Effector CD4-positive, alpha-beta T cell (primary cell): ENCODE measurements at places on chromosomes 2 and 18.

GRCh38 chr2:233451950-233452349 is 97.7 kb downstream of the DGKD start:
- DNase-seq, result no peak

DNA sequence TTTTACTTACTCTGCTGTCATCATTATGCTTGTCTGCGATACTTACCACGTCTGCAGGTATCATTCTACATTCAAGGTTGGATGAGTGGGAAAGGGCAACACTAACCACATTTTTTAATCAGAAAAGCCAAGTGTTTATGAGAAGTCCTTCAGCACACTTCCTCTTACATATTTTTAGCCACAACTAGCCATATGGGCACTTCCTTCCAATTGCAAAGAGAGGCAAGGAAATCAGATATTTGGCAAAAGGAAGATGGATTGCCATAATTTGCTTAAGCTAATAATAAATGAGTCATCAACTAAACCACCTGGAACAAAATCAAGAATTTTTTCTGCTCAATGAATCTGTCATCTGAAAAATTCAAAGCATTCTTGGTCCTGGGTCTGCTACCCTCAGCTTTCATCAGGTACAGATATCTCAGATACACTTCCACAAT is 16.7 kb upstream of the MRO start:
- no peak for DNase-seq

DNA sequence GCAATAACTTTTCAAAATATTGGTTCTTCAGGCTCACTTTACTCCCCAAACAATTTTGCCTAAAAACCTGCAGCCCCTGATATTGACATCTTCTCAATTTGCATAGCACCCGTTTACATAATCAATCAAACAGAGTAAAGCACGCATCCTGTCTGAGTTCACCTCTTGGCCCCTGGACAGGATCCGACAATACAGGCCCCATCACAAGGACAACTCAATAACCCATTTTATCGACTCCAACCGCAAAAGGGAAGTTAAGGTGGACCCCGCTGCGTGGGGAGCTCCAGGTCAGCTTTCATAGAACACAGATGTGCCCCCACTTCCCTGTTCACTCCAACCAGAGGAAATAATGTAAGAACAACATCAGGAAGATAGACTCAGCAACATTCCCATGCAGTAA is 44.7 kb downstream of the TTC32 start:
- no peak for DNase-seq

DNA sequence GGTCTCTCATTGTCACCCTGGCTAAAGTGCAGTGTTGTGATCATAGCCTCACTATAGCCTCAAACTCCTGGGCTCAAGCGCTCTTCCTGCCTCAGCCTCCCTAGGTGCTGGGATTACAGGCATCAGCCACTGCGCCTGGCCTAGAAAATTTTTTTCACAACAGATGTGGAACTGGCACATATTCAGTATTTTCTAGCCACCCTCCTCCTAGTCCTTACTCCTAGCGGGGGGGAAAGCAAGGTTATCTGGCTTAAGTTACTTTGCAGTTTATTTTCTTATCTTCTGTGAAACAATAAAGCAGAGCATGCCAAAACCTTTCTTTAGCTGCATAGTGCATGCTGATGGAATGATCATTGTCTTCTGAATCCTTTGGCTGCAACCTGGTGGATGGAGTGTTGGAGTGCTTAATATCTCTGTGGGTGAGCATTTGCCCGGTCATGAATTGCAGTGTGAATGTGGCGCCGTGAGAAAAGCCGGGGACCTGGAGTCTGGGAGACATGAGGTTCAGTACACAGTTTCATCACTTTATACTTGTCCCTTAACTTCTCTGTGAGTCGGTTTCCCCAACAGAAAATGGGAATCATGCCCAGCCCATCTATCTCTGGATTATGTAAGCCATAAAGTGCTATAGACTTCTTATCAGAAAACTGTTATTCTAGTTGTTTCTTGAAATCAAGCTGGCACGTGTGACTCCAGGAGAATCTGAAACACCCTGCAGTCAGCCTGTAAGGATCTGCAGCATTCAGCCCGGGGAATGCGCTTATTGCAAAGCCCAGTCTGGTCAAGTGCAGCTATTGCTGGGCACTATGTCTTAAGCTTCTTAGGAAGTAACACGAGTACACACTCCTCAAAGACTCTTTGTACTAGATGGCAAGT is 38.2 kb upstream of the MAP3K20 start:
- DNase-seq, result no peak

DNA sequence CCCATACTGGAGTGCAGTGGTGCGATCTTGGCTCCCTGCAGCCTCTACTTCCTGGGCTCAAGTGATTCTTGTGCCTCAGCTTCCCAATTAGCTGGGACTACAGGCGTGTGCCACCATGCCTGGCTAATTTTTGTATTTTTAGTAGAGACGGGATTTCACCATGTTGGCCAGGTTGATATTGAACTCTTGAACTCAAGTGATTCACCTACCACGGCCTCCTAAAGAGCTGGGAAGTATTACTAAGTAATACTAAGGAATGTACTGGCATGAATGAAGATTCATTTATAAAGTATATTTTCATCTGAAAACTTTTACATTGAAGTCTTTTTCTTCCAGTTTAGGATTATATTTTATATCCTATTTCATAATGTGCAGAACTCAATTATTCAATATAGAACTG is 38.1 kb downstream of the NUP35 start:
- DNase-seq, result no peak

DNA sequence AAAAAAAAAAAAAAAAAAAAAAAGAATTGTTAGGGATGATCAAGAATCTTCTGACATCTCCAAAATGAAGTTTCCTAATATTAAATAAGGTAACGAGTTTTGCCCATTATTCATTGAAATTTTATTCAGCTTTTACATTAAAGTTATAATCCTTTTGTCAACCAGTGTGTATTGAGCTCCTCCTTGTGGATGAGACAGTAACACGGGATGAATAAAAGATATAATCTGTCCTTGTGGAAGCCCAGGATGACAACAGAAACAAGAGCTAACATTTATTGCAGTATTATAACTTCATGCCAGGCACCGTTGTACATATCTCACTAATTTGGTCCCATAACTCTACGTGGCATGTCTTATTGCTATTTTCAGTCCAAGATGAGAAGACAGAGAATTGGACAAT is 33.4 kb upstream of the SERPINB7 start:
- no peak for DNase-seq

- DNase-seq, result no peak
Observed at GRCh38 chr2:217614096-217614495, 388.7 kb downstream of the TNS1 start.

GRCh38 chr2:62439425-62439824 is 66.6 kb downstream of the TMEM17 start:
- DNase-seq, result no peak

DNA sequence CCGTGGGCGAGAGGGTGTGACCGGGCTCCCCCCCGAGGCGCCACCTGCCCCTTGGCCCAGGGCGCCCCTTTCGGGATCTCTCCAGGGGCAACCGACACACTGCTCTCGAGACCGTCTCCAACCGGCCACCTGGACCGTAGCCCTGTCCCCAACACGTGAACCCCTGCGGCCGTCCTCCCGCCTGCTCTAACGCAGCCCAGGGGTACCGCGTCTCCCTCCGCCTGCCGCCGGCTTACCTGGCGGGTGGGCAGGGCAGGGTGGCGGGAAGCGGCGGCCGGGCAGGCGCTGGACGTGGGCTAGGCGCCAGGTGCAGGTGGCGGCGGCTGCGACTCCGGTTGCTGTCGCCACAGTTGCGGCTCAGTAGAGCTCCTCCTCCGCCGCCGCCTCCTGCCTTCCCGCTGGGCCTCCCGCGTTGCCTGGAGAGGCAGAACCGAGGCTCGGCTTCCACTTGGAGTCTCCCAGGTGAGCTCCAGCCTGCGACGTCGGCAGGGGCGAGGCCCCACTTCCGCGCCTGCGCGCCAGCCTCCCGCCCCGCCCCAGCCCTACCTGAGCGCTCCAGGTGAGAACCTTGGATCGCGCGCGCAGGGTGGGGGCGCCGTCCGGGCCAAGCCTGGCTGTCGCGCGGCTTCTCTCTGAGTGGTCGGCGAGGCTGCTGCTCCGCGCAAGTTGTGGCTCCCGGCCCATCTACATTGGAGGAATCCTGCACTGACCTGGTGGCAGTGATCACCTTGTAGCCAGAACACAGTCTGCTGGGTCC is at the start of gene GALNT3:
Gene GALNT3, minus strand, starts transcription at position 469 of the 757 bp plus-strand sequence. CDS start 23,547 bp downstream, outside the sequence.
- peak; percentile 2 for DNase-seq

DNA sequence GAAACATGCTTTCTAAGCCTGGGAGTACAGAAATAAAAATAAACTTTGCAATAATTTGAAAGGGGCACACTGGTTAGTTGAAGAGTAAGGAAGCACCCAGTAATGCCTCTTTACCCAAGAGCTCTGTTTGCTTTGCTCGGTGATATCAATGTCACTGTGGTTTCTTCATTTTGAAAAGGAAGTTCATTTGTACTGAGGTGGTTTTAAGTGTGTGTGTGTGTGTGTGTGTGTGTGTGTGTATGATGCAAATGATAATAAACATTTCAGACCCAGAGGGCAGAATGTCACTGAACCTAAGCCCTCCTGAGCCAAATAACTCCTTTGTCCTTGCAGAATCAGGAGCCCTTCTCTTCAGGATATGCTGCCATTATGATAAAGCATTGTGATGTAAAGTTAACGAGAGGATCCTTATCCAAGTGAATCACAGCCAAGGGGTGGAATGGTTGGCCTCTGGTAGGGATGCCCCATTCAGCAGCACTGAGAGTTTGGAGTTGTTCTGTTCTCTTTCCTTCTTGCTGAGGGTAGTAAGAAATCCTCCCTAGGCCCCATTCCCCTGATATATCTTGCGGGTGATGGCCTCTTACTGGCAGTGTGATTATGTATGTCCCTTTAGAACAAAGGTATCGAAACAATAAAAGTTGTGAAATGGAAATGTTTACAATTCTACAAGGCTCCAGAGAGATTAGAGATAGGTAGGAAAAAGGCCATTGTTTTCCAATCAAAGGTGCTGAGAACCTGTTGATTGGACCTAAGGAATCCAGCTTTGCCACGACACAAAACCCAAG is 7.6 kb downstream of the ITGA6 start:
- DNase-seq, result peak; percentile 22

DNA sequence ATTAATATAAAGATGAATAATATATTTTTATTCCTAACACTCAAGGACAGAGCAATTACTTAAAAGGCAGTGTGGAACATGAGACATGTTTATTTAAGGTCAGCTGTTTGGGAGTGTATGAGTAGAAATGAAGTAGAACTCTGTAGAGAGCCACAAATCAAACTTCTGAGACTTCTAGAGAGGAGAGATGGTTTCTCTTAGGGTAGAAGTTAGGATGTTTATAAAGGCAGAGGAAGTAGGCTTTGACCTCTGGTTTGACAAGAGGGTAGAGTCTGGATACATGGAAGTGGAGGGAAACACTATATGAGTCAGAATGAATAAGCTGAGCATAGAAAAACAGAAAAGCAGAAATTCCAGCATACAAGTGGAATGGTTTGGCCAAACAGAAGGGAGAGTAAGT is 262.1 kb upstream of the KLHL14 start:
- DNase-seq, result no peak

- no peak for DNase-seq
Observed at GRCh38 chr2:140855471-140855870, 1275.3 kb downstream of the LRP1B start.

GRCh38 chr2:45904267-45904945 is 252.9 kb downstream of the PRKCE start:
- no peak for DNase-seq

DNA sequence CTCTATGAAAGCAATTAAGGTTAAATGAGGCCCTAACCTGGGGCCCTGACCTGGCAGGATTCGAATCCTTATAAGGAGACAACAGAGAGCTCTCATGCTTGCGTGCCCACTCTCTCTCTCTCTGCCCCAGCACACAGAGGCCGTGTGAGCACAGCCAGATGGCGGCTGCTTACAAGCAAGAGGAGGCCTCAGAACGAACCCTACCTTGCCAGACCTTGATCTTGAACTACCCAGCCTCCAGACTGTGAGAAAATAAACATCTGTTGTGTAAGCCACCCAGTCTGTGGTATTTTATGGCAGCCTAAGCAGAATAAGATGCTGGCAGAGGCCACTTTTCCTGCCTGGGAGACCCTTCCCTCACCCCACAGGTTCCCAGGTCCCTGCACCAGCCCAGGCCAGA is 5.2 kb upstream of the UBE2F start:
- DNase-seq, result no peak

- DNase-seq, result no peak
Observed at GRCh38 chr18:47247416-47248114, 3.9 kb downstream of the SKOR2 start.

DNA sequence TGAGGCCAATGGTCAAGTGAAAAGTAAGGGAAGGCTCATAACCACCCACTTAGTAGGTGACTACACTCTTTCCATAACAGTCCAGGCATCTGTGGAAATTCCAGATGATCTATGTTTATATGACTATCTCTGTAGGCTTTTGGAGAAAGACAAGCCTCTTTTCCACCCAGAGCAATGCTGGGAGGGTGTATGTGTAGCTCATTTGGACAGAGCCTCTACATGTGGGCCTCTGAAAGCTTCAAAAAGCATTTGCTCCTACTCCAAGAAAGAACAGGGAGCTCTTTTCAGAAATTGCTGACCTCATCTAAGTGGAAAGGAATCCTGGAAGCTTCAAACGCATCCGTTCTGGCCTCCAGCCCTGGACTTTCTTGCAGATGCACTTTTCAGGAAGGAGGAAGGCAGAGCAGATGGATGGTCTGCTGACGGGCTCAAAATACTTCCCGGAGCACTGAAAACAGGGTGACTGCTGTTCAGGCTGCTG is 308.7 kb downstream of the LRATD1 start:
- DNase-seq, result no peak

- no peak for DNase-seq
Observed at GRCh38 chr2:58971511-58972360, 730.6 kb upstream of the FANCL start.

GRCh38 chr2:1742681-1743395 is 1.5 kb downstream of the PXDN start:
- no peak for DNase-seq

DNA sequence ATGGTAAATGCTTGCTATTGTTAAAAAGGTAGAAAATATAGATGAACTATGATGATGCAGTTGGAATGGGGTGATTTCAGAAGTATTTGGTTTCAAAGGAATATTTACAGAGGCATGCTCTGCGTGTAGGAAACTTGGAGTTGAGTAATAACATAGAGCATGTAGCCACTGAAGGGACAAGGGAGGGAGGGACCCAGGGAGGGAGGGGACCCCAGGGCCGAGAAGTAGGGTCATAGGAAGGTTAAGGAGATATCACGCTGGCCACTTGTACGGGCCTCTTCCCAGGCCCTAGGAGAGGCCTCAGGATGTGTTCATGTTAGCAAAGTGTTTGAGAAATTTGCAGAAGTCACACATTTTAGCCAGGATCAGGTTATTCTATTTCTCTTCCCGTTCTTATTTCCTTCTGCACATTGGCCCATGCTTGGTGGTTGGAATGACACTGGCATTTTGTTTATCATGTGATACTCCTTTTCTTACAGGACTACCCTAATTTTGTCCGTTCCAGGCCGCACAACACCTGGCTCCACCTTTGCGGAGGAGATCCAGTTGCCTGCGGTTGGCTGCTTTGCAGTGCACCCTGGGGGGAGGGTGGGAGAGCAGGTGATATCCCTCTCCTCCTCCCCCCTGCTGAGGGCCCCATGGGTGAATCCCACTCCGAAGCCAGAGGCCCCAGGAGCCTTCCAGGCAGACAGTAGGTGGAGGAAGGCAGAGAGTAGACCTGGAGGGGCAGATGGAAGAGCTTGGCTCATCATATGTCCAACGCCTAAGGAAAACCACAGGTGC is 16.9 kb upstream of the ACKR3 start:
- DNase-seq, result no peak
